ENCODE measurements at places on chromosomes 1 and 21.
A peak's percentile ranks its signal among the peaks of the same experiment; 100 is the strongest.

- DNase-seq, result no peak
These were observed 1.0 kb upstream of the BACH1 start for GRCh38 chr21:29297483-29298347.

- no peak for DNase-seq
These were observed 55.4 kb upstream of the LPGAT1 start for GRCh38 chr1:211885747-211886522.

- no peak for DNase-seq
These were observed 49.2 kb downstream of the VPS13D start for GRCh38 chr1:12279003-12279402.

DNA sequence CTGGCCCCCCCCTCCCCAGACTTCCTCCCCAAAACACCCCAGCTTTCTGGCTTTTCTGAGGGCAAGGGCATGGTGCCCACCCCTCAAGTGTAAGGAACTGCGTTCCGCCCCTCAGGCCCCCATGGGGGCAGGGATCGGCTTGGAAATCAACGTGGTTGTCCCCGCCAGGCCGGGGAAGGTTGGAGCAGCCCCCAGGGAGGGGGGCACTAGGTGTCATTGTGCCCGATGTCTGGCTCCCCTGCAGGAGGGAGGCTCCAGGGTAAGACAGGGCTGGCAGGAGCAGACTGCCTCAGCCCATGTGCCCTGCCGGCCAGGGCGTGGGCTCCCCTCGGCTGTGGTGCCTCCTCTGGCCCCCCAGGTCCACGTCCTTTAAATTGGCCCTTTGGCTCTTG is 7.4 kb upstream of the TFAP2E start:
- no peak for DNase-seq

GRCh38 chr1:240649733-240650721 is 38.1 kb upstream of the GREM2 start:
- no peak for DNase-seq

- no peak for DNase-seq
These were observed 1.3 kb upstream of the IL19 start for GRCh38 chr1:206769304-206769731.

DNA sequence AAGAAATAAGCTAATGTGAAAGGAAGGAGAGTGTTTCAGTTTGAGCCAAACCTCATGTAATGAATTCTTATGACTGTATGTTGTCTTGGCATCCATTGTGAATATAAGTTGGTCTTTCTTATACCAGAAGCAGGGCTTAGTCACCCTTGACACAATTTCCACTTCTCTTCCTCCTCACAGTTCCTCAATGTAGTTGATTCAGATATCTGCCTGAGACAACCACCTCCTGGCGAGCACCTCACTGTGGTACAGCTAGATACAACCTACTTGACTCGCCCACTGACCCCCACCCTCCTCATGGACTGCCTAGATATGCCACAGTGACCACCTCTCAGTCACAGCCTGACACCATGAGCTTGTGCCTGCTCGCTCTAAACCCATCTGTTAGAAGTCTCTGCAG is 45.6 kb downstream of the KYAT3 start:
- DNase-seq, result no peak

DNA sequence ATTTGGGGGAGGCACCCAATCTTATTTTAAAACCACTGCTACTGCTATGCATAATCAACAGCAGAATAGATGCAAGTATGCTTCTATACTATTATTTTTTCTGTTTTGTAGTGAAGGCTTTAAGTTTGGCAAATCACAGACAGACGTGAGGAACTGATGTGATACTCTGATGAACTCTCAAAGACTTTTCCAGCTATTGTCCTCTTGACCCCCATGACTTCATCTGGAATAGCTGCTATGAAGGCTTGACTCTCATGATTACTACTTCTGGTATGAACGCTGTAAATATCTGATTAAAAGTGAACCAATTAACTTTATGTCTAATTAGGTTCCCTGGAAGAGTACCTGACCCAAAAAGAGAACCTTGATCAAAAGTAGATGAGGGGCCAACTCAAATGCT is 49.1 kb downstream of the EYA3 start:
- no peak for DNase-seq

GRCh38 chr1:17606826-17607440 is 67.4 kb downstream of the ARHGEF10L start:
- no peak for DNase-seq

- no peak for DNase-seq
These were observed 43.2 kb downstream of the DSTYK start for GRCh38 chr1:205168291-205168690.

DNA sequence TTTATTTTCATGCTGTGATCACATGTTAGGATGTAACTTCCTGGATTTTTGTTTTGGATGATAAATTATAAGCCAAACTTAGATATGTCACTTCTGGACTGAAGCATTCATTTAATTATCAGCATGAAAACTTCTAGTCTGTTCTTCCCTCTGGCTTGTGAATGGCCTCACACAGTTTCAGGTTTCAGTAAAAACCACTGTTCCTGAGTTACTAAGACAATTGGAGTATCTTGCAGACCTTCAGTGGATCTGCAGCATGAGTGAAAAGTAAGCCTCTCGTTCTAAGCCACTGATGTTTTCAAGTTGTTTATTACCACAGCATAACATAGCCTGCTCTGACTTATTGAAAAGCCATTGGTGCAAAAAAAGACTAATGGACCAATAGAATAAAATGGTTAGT is 55.3 kb upstream of the RGS21 start:
- no peak for DNase-seq

- no peak for DNase-seq
These were observed 20.4 kb upstream of the RGS16 start for GRCh38 chr1:182624577-182624976.

DNA sequence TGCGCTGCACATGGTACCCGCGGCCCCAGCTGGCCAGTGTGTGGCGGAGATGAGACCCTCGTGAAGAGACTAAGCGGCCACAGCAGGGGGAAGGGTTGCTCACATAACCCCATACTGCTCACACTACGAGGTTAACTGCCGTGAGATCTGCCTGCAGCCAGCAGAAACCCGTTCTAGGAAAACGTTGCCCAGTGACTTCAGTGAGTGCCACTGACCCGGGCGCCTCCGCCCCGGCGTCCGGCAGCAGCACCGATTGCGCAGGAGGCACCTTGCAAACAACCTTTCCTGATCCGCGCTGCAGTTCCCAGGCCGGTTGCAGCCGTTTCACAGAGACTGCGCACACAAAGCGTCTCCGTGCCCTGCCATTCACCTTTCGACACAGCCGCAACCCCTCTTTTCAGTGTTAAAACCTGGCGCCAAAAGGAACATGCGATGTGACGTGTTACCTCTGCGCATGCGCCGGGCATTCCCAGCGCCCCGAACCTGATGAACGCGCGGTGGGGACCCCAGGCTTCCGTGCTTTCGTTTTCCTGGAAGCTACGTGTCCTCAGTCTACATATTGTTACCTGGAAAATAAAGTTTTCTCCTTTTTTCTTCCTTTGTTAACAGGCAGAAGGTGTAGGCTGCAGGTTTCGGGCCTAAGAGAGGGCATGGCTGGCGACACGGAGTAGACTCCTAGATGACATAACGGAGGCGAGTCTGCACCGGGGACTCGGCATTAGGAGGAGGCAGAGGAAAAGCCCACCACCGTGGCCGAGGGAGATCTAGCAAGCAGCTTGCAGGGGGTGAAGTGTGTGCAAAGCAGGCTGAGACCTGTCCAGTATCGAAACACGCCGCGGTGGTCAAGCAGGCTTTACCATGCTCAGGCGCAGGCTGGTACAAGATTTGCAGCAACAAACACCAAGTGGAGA is 8.9 kb downstream of the VPS26C start:
- no peak for DNase-seq

DNA sequence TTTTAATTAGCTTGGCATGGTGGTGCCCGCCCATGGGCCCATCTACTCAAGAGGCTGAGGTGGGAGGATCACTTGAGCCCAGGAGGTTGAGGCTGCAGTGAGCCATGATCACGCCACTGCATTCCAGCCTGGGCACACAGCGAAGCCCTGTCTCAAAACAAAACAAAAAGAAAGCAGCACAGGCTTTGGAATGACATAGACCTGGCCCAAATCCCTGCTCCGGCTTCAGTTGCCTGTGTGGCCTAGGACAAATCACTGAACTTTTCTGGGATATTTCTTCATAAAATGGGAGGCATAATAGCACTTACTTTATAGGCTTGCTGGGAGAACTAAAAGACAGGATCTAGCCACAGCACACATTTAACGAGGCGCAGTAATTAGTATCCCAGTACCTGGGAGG is 2.4 kb downstream of the PEAR1 start:
- no peak for DNase-seq

DNA sequence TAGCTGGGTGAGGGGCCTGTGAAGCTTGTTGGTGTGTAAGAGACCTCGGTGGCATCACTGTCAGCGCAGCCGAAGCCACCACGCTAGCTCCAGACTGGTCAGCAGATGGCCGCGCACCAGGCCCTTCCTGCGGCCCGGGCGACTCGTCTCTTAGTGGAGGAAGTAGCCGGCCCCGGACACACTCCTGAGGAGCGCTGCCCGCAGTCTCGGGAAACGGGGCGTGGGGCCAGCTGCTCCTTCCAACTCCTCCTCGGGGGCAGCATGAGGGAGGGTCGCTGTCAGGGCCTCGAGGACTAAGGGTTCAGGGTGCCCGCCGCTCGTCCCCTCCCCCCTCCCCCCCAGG is 20.4 kb downstream of the H3-3A start:
- no peak for DNase-seq

GRCh38 chr1:213211201-213211600 is 160.2 kb downstream of the RPS6KC1 start:
- no peak for DNase-seq

GRCh38 chr1:19812875-19813642 is 2.0 kb downstream of the RNF186 start:
- DNase-seq, result no peak

- DNase-seq, result no peak
These were observed 59.3 kb downstream of the CCDC18 start for GRCh38 chr1:93239863-93240262.

DNA sequence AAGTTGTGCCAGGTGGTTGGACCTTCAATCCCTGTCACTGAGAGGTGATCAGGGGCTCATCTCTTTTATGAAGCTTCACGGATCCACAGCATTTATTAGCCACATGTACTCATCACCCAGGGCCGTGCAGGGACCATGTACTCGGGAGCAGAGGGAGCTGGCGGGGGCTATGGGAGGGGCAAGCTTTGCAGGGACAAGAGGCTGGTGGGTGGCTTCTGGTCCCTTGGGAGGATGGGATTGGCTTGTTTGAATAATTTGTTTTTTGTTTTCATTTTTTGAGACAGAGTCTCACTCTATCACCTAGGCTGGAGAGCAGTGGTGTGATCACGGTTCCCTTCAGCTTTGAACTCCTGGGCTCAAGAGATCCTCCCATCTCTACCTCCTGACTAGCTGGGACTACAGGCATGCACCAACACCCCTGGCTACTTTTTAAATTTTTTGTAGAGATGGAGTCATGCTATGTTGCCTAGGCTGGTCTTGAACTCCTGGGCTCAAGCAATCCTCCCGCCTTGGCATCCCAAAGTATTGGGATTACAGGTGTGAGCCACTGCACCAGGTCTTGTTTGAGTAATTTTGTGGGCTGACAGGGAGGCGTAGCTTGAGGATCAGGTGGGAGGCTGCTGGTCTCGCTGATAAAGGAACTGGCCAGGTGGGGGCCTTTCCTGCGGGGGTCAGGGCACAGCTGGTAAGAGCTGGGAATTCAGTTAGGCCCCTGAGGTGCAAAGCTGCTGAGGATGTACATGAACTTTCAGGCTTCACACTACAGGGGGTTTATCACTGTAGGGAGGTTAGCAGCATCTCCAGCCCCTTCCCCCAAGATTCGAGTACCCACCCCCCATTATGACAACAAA is 308.0 kb upstream of the C1orf174 start:
- DNase-seq, result no peak

GRCh38 chr1:54081306-54082270 is 28.2 kb downstream of the TCEANC2 start:
- DNase-seq, result peak; percentile 16

DNA sequence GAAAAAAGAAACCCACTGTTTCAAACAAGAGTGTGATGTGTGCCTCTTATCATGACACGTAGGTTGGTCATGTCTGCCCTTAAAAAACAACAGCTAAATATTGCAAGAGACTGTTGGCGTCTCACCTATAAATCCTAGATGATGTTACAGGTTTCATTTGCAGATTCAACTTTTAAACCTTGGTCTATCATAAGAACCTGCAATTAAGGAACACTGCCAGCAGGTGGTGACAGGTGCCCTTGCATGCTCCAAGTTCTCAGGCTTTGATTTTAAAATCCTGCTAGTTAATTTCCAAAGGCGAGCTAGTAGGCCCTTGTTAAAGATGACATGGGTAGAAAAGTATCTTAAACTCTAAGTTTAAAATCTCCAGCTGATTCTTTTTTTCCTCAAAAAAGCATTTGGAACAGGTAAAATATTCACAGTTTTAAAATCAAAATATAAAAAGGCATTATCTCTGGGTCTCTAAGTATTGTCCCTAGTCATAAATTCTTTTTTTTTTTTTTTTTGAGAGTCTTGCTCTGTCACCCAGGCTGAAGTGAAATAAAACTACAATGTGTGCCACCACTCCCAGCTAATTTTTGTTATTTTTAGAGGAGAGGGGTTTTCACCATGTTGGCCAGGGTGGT is 39.1 kb downstream of the CLSTN1 start:
- DNase-seq, result no peak

DNA sequence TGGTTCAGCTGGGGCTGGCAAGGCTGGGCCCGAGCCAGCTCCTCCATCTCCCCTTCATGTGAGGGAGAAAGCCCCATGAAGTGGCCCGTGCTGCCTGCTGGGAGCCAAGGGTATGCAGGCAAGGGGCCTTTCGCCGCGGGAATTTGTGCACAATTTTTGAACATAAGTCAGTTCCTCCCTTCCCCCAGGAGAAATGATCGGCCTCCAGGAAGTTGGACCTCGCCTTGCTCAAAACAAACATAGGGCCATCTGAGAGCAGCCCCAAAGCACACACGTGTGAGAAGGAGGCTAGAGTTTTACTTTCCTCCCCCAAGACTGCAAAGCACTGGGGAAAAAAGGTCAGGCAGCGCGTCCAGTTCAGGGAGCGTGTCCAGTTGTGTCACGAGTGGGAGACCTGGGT is 64.7 kb downstream of the PRDM16 start:
- DNase-seq, result no peak

- no peak for DNase-seq
These were observed 10.0 kb downstream of the STMN1 start for GRCh38 chr1:25896266-25896665.

DNA sequence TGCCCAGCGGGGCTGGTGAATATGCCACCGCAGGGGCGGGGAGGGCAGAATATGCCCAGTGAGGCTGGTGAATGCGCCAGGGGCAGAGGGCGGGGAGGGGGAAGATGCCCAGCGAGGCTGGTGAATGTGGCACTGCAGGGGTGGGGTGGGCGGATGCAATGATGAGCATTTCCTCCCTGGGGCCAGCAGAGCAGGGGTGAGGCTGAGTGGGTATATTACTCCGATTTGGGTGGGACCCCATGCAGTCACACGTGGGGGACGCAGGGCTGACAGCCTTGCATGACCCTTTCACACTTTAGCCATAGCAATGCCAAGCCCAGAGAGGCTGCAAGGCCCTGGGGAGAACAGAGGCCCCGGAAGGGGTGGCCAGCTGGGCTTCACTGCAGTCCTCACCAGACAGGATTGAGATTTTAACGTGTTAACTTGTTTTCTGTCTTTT is 9.3 kb upstream of the SLX9 start:
- no peak for DNase-seq

- DNase-seq, result no peak
These were observed 83.8 kb downstream of the NIBAN1 start for GRCh38 chr1:184890539-184890973.

- DNase-seq, result no peak
These were observed 102.7 kb upstream of the IVNS1ABP start for GRCh38 chr1:185419718-185420117.

- no peak for DNase-seq
These were observed 24.9 kb downstream of the PRKCZ start for GRCh38 chr1:2074944-2075740.
